Naive thymus-derived CD4-positive, alpha-beta T cell (primary cell): ENCODE measurements at places on chromosomes 4 and X.

GRCh38 chrX:12791257-12792228 is at the start of gene PRPS2:
PRPS2 (plus strand) TSS chrX:12791412; CDS start chrX:12791498, 86 bp downstream.
- no peaks in the 10 kb centered on the region for H3K4me1 ChIP-seq
- peak within 1 kb of the TSS; percentile 73 for H3K27ac ChIP-seq
- H3K27me3 ChIP-seq = no peaks in the 10 kb centered on the region
- peak within 1 kb of the TSS; percentile 74 for H3K4me3 ChIP-seq

GRCh38 chr4:56434599-56435139 is 746 bp downstream of the PPAT start:
- DNase-seq = no peak
- peaks cover 12% of the 10 kb centered on the region for H3K4me1 ChIP-seq
- peak overlapping the region; percentile 93 for H3K4me3 ChIP-seq
- no peaks in the 10 kb centered on the region for H3K36me3 ChIP-seq

DNA sequence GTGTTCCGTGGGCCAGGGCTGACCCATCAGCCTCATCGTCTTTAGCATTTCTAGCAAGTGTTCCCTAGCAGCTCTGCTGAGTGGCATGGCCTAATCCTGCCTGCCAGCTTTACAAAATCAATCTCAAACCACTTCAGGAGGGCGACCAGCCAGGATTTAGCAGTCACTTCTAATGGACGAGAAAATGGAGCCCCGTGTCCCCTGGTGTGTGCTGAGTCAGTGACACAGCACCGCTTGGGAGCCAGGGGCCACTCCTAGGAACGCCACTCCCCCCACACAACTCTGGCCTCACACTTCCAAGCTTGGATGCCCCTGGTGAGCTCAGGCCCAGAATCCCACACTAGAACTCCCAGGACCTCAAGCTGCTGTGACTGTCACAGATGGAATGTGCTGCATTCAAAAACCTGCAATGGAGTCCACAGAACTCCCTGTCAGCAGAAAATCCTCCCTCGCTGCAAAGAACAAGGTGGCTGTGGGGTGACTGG is 311.2 kb upstream of the GATB start:
- H3K4me1 ChIP-seq = no peaks in the 10 kb centered on the region
- no peaks in the 10 kb centered on the region for H3K27me3 ChIP-seq
- no peak overlapping the region for H3K27ac ChIP-seq
- no peak overlapping the region for H3K4me3 ChIP-seq
- no peak for DNase-seq
- no peaks in the 10 kb centered on the region for H3K36me3 ChIP-seq

DNA sequence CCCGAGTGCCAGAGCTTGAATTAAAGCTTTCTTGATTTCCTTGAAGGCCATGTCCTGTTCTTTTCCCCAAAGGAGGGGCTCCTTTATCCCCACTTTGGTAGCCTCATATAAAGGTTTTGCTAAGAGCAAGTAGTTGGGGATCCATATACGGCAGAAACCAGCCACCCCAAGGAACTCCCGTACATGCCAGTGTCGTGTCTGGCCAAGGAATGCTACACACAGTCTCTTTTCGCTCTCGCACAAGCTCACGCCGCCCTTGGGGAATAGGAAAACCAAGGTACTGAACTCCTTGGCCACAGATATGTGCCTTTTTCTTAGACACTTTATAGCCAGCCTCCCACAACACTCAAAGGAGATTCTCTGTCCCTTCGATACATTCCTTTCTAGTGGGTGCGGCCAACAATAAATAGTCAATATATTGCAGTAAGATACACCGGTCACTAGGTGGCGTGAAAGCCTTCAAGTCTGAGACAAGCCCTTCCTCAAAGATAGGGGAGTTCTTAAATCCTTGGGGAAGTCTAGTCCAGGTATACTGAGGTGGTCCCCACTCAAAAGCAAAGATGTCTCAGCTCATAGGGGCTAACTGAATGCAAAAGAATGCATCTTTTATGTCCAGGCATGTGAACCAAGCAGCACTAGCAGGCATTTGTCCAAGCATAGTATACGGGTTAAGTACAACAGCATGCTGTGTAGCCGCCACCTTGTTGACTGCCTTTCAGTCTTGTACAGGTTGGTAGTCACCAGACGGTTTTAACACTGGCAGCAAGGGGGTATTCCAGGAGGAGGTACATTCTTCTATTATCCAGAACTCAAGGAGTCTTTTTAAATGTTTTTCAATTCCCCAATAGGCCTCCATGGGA is 57.8 kb upstream of the XAGE1B start:
- no peaks in the 10 kb centered on the region for H3K36me3 ChIP-seq
- peak; percentile 18 for DNase-seq
- H3K4me1 ChIP-seq = no peaks in the 10 kb centered on the region
- no peak overlapping the region for H3K27ac ChIP-seq

GRCh38 chr4:155675709-155676429 is 9.2 kb downstream of the GUCY1A1 start:
- H3K36me3 ChIP-seq = no peaks in the 10 kb centered on the region
- no peaks in the 10 kb centered on the region for H3K27me3 ChIP-seq
- no peak overlapping the region for H3K4me3 ChIP-seq
- H3K27ac ChIP-seq = no peak overlapping the region
- DNase-seq = no peak

DNA sequence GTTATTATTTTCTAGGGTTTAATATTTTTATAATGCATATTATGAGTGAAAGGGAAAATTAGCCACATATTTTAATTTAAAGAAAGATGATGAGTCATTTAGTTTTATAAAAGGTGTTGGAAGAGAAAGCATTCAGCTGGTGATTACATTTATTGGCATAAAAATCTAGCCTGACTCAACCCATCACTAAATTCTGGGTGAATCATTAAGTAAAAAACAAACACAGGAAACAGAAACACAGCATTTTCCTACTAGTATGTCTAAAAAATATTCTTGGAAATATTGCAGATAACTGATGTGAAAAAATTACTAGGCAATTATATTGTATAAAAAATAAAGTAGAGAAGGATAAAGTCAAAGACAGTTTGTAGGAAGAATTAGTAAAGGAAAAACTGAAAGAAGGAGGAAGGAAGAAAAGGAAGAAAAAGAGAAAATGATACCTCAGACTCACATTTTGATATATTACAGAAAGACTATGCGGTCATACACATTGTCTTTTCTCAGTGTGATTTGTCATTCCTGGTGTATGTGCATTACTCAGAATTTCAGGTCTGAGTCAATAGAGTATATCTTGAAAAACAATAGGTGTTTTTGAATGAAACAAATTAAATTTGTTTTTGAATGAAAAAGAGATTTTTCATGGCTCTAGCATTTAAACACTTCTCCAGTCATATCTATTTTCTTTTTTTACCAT is 48.0 kb upstream of the SPOCK3 start:
- H3K4me3 ChIP-seq = no peak overlapping the region
- H3K27ac ChIP-seq = no peak overlapping the region
- no peaks in the 10 kb centered on the region for H3K4me1 ChIP-seq
- no peaks in the 10 kb centered on the region for H3K27me3 ChIP-seq

DNA sequence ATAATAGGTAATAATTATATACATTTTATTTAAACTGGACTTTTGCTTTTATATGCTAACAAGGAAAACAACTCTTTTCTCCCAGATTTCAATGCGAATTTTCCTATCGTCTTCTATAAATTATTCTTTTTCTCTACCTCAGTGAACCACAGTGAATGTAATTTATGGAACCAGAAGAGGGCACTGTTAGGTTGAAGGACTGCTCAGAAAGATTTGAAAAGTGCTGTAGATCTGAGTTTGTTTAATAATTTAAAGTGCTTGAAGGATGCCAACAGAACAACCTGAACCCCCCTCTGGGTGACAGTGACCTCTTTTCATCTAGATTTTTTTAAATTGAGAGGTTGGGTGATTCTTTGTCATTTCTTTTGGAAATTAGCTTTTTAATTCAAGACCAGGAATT is 54.9 kb downstream of the PHOX2B start:
- no peaks in the 10 kb centered on the region for H3K4me1 ChIP-seq
- no peaks in the 10 kb centered on the region for H3K36me3 ChIP-seq
- H3K4me3 ChIP-seq = no peak overlapping the region
- DNase-seq = no peak

DNA sequence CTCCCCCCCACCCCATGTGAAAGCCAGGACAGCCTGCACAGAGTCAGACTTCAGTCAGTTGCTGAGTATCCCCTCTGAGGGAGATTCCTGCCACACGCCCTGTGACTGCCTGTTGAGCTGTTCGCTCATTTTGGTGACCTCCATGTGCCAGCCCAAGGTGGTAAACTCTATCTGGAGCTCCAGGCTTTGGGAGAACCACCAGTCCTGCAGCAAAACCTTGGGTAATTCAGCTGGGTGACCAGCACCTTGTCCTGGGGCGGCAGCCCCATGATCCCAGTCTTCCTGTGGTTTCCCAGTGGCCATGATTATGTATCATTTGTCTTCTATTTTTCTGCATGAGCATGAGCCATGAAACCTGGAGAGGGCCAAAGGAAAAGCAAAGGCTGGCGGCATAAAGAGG is 73.4 kb downstream of the NBDY start:
- no peaks in the 10 kb centered on the region for H3K27me3 ChIP-seq
- DNase-seq = no peak
- peaks cover 24% of the 10 kb centered on the region for H3K4me1 ChIP-seq
- no peak overlapping the region for H3K27ac ChIP-seq
- no peak overlapping the region for H3K4me3 ChIP-seq
- no peaks in the 10 kb centered on the region for H3K36me3 ChIP-seq

DNA sequence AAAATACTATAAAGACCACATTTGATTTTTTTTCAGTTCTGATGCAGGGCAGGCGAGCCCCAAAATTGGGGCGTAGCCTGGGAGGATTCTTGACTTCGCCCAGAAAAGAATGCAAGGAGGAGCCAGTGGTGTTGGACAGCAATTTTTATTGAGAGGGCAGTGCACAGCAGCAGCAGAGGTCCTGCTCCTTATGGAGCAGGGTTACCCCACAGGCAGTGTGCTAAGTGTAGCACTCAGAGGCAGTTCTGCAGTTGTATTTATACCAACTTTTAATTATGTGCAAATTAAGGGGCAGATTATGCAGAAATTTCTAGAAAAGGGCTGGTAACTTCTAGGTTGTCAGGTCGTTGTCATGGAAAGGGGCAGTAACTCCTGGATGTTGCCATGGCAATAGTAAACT is 69.9 kb downstream of the GASK1B start:
- H3K36me3 ChIP-seq = no peaks in the 10 kb centered on the region
- H3K27me3 ChIP-seq = no peaks in the 10 kb centered on the region
- H3K27ac ChIP-seq = no peak overlapping the region

DNA sequence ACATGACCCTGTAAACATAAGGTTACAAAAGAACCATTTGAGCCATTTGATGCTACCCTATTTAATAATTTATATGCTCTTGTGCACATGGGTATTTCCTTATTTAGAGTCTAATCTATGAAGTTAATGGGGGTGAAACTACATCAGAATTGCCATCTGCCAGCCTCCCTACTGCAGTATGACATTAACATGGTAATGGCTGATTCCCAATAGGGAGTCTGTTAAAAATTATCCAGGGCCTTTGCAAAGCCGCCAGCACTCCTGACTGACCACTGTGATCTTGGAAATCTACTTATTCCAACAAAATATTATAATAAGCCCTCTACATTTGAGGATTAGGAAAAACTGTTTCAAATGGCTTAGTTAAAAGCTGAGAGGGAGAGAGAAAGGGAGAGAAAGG is 153.7 kb downstream of the CLCN4 start:
- H3K4me1 ChIP-seq = no peaks in the 10 kb centered on the region
- H3K27ac ChIP-seq = no peak overlapping the region
- H3K4me3 ChIP-seq = no peak overlapping the region
- DNase-seq = no peak

- peak overlapping the region; percentile 59 for H3K27ac ChIP-seq
- H3K27me3 ChIP-seq = no peaks in the 10 kb centered on the region
- no peaks in the 10 kb centered on the region for H3K36me3 ChIP-seq
- H3K4me1 ChIP-seq = peaks cover 11% of the 10 kb centered on the region
Observed at GRCh38 chr4:110193822-110194761, 4.3 kb downstream of the ELOVL6 start.

GRCh38 chr4:2245787-2246275 is 3.9 kb upstream of the HAUS3 start:
- H3K27ac ChIP-seq = no peak overlapping the region
- DNase-seq = no peak
- peaks cover 3% of the 10 kb centered on the region for H3K4me1 ChIP-seq
- peaks cover 39% of the 10 kb centered on the region for H3K36me3 ChIP-seq
- no peaks in the 10 kb centered on the region for H3K27me3 ChIP-seq
- no peak overlapping the region for H3K4me3 ChIP-seq

- no peaks in the 10 kb centered on the region for H3K36me3 ChIP-seq
- H3K27me3 ChIP-seq = no peaks in the 10 kb centered on the region
- no peak overlapping the region for H3K4me3 ChIP-seq
- H3K27ac ChIP-seq = no peak overlapping the region
Observed at GRCh38 chr4:53914313-53915016, 149.9 kb downstream of the CHIC2 start.

GRCh38 chrX:129522184-129523078 is 859 bp downstream of the SMARCA1 start:
- no peaks in the 10 kb centered on the region for H3K27me3 ChIP-seq
- no peaks in the 10 kb centered on the region for H3K4me1 ChIP-seq
- H3K4me3 ChIP-seq = peak overlapping the region; percentile 46
- H3K36me3 ChIP-seq = no peaks in the 10 kb centered on the region
- H3K27ac ChIP-seq = peak overlapping the region; percentile 62

DNA sequence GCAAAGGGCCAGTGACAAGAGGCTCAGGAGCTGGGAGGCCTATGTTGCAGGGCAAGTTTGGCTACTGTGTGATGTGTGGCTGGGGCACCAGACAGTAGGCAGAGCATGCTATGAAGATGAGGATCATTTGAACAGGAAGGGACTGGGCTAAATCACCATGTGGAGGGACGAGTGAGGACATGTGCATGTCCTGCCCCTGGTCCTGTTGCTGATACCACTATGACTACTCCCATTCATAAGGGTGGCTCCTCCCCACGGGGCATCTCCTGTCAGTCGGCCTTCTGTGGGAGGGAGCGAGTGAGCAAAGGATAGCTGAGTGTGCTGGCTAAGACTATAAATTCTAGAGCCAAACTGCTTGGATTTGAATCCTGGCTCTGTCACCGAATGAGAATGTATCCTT is 139.2 kb downstream of the TMEM164 start:
- DNase-seq = no peak
- no peak overlapping the region for H3K27ac ChIP-seq
- H3K4me1 ChIP-seq = peaks cover 4% of the 10 kb centered on the region
- H3K27me3 ChIP-seq = no peaks in the 10 kb centered on the region
- H3K36me3 ChIP-seq = no peaks in the 10 kb centered on the region

DNA sequence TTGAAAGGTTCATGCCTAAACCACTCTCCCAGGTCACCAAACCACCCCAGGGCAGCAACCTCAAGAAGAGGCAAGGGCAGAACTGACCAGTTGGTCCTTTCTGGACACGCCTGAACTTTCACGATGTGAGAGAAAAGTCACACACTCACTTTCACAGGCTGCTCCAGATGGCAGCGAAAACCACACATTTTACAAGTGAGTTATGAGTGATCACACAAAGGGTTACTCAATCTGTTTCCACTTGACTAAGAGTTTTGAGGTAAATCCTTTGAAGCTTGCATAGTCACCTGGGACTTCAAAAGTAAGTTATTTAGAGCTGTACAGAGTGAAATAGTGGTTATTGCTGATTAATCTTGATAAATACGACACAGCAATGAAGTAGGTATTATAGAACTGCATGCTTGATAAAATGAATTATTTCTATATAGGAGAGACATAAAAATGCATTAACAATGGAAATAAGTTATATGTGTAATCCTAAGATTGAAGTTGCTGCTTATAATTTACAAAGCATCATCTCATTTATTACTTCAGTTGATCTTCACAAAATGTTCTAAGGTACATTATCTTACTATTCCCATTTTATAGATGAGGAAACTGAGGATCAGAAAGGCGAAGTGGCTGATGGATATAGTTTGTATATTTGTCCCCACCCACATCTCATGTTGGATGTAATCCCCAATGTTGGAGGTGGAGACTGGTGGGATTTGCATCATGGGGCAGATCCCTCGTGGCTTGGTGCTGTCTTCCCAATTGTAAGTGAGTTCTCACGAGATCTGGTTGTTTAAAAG is 103.0 kb upstream of the KLF3 start:
- H3K4me3 ChIP-seq = no peak overlapping the region
- DNase-seq = peak; percentile 17
- no peaks in the 10 kb centered on the region for H3K27me3 ChIP-seq
- H3K36me3 ChIP-seq = no peaks in the 10 kb centered on the region
